ENCODE measurements at places on chromosomes 5 and 9.

DNA sequence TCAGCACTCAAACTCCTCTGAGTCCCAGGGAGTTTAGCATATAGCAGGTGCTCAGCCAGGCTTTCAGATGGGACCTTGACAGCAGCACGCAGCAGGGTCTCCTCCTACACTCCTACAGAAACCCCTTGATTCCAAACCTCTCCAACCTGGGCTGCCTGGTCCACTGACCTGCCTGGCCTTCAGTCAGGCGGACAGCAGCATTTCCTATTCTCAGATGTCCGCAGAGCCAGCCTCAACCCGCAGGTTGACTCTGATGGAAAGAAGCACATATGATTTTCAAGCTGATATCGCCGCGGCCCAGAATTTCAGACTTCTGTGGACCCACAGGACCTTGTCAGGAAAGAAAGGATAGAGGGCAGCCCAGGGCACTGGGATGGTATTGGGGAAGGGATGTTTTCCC is 5.3 kb upstream of the SLC25A48 start:
- DNase-seq, result no peak

DNA sequence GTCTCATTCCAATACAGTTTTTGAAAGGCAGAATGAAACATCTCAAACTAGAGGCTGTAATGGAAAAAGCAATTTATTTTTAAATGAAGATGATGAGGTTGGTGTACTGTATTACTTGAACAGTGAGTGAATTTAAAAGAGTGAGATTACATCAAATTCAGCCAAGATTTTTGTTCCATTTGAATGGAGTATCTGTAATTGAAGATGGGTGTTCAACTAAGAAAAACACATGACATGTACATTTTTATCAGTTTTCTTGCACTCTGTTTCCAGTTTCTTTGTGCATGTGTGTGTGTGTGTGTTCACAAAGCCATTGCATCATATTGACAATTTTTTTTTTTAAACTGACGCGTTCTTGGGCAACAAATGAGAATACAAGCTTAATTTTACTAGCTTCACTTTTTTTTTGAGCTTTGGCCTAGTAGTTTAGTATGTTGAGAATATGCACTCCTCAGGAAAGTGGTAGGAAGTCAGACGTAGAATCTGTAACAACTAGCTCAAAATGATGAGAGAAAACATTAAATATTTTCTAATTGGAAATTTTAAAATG is 243.5 kb downstream of the MAST4 start:
- DNase-seq, result no peak

- no peak for DNase-seq
These were observed 97.5 kb downstream of the MLLT3 start for GRCh38 chr9:20524776-20525175.

DNA sequence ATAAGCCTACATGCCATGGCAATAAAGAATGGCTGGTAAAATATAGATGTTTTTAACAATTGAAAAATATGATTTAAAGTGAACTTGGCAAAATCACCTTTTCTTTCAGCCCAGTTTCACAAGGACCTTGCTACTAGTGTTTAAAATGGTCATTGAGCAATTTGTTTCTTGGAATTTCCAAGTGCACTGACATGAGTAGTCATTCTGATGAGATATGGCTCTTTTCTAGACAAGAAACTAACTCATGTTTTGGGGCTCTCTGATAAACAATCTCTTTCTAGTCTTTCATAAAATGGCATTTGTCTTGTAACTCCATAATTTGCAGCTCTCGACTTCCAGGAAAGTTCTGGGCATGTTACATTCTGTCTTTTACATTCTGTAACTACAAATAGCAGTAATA is 176.8 kb downstream of the NR2F1-AS1 start:
- DNase-seq, result no peak

DNA sequence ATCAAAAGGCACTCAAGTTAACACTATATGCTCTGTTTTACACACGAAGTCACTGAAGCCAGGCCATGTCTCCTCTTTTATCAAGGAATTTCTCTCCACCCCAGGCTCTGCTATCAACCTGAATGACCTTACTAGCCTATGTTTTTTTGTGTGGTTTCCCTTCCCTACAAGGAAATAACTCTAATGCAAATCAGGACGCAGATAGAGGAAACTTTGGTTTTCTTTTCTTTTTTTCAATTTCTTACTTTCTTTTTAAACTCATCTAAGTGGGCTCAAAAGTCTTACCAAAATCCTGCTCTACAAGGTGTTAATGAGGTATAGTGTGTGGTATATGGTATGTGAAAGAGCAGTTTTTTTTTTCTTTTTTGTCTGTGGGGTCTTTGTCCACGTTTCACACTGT is 5.5 kb upstream of the SLC46A2 start:
- no peak for DNase-seq

GRCh38 chr5:81140441-81140840 is 92.7 kb upstream of the CKMT2 start:
- no peak for DNase-seq

DNA sequence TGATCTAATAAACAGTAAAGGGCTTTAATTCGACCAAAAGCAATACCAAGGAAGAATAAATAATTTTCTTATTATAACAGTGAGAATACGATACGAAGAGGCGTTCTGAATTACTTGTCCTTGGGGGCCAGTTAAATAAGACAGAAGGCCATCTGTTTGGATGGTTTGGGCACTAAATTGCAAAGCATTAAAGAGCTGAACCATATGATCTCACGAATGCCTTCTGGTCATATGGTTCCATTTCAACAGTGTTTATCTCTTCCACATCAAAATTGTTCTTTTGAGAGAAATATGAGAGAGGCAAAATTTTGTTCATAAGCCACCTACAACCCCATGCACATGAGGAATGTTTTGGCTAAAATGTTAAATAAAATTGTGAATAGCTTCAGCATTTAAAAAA is 605.4 kb downstream of the PTPRD start:
- no peak for DNase-seq

GRCh38 chr5:6632324-6632887 is 438 bp downstream of the NSUN2 start:
- DNase-seq, result peak; percentile 20

- peak; percentile 63 for DNase-seq
These were observed 307.3 kb downstream of the FBXL7 start for GRCh38 chr5:15807248-15807647.

DNA sequence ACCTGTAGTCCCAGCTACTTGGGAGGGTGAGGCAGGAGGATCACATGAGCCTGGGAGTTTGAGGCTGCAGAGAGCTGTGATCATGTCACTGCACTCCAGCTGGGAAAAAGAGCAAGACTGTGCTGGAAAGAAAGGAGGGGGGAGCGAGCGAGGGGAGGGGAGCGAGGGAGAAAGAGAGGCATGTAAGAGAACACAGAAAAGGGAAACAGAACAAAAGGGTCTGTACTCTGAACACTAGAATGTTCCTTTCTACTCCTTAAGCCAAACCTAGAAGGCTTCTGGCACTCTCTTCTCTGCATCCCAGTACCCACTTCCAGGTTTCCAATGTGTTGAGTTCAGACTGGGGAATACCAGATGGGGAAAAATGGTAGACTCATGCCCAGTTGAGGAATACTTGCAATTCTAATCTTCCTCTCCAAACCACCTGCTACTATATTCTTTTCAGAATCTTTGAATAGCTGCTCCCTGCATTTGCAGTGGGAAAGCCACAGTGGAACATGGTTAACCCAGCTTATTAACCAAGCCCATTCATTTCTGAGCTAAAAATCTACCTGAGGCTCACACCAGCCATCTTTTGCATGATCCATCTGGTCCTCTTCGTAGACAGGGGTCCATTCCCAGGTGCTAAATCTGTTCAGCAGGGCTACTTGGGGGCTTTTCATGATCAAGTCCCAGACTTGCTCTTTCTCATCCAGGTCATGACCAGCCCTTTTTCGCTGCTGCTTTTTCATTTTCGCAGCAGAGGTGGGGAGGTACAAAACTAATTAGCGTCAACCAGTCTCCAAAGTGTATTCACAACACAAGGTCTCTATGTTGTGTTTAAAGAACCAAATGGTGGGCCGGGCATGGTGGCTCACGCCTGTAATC is 34.9 kb downstream of the SEMA4D start:
- no peak for DNase-seq

DNA sequence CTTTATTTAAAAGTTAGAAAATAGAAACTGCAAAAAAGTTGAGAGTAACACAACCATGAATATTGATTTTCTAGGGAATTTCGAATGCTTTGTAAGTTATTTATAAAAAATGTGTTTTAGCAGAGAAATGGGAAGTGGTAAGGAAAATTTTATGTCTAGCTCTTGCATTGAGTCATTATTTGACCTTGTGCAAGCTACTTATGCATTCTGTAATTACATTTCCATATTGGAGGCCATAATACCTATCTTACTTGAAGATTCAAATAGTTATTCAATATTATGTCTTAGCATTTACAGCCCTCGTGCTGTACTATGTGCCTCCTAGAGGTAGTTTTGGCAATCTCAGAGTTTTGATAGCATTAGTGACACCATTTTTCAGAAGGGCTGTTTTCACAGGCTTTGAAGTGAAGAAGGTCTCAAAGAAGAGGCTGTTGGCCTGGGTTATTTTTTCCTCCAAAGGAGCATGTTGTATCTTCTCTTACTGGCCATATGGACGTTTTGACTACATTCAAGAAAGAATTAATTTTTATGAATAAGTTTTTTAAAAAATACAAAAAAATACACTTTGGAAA is 7.4 kb upstream of the DAP start:
- DNase-seq, result no peak

- DNase-seq, result peak; percentile 60
These were observed 127.1 kb downstream of the DAB2IP start for GRCh38 chr9:121778252-121779225.

DNA sequence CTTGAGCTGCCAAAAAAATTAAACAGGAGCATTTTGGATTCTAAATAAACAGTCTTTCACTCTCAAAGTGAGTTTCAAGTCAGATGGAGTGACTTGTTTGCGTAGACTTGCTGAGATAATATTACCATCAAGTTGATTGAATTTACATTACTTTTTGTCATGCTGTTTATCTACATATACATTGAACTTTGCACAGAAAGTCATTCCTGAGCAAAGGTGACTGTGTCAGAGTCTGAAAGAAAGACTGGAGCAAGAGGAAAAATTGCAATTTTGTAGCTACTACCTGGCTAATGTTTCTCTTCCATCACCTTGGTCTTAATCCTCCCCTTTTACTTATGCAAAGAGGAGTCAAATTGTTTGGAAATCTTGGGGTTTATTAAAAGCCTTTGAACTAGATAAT is 179.4 kb downstream of the PTTG1 start:
- no peak for DNase-seq

- DNase-seq, result peak; percentile 8
These were observed 25.3 kb downstream of the LRRC70 start for GRCh38 chr5:62603934-62604333.

- no peak for DNase-seq
These were observed 394.2 kb downstream of the RASEF start for GRCh38 chr9:82668689-82669199.

GRCh38 chr9:33375238-33375840 is 27.0 kb downstream of the AQP7 start:
- peak; percentile 59 for DNase-seq

- DNase-seq, result no peak
These were observed 37.4 kb downstream of the KIF2A start for GRCh38 chr5:62343428-62343827.
